ENCODE measurements at places on chromosomes 16 and 17.
A peak's percentile ranks its signal among the peaks of the same experiment; 100 is the strongest.

GRCh38 chr16:64627781-64628180 is 494.1 kb downstream of the CDH11 start:
- H3K27ac ChIP-seq, result no peak overlapping the region
- no peaks in the 10 kb centered on the region for H3K36me3 ChIP-seq
- H3K4me3 ChIP-seq, result no peak overlapping the region
- no peaks in the 10 kb centered on the region for H3K27me3 ChIP-seq
- ATAC-seq, result no peak

GRCh38 chr16:80198311-80199299 is 342.2 kb upstream of the DYNLRB2 start:
- no peak for ATAC-seq
- no peak overlapping the region for H3K4me3 ChIP-seq
- no peaks in the 10 kb centered on the region for H3K36me3 ChIP-seq
- peaks cover 12% of the 10 kb centered on the region for H3K27me3 ChIP-seq
- no peaks in the 10 kb centered on the region for H3K4me1 ChIP-seq
- no peak overlapping the region for H3K27ac ChIP-seq

DNA sequence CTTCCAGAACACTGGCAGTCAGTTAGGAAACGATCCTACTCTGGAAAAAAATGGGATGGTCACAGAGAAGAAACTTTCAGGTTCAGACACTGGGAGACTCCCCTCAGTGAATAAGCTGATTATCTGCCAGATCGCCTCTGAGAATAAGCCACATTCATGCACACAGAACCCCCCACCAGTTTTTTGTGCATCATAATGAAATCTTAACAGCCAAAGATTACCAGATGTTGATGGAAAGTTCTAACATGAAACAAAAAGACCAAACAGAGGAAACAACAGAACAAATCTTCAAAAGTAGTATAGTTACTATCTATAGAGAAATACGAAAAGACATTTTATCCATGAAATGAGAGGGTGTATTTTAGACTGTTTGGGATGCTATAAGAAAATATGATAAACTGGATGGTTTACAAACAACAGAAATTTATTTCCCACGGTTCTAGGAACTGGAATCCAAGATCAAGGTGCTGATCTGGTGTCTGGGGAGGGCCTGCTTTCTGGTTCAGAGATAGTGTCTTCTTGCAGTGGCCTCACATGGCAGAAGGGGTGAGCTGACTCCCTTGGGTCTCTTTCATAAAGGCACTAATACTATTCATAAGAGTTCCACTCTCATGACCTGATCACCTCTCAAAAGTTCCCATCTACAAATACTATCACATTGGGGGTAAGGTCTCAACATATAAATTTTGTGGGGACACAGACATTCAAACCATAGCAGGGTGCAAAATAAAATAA is 8.0 kb upstream of the AMZ2 start:
- no peak for ATAC-seq
- peak overlapping the region; percentile 96 for H3K27ac ChIP-seq
- peaks cover 10% of the 10 kb centered on the region for H3K36me3 ChIP-seq
- no peaks in the 10 kb centered on the region for H3K27me3 ChIP-seq
- peak overlapping the region; percentile 33 for H3K4me3 ChIP-seq

- H3K36me3 ChIP-seq, result no peaks in the 10 kb centered on the region
- peaks cover 43% of the 10 kb centered on the region for H3K27me3 ChIP-seq
- ATAC-seq, result peak; percentile 67
- H3K4me1 ChIP-seq, result peaks cover 41% of the 10 kb centered on the region
- peak overlapping the region; percentile 74 for H3K27ac ChIP-seq
- H3K4me3 ChIP-seq, result no peak overlapping the region
Measured at GRCh38 chr17:76523084-76524037, 14.1 kb downstream of the CYGB start.

- no peaks in the 10 kb centered on the region for H3K36me3 ChIP-seq
- no peaks in the 10 kb centered on the region for H3K4me1 ChIP-seq
- no peak overlapping the region for H3K27ac ChIP-seq
- H3K4me3 ChIP-seq, result no peak overlapping the region
- no peaks in the 10 kb centered on the region for H3K27me3 ChIP-seq
- ATAC-seq, result no peak
Measured at GRCh38 chr17:17321356-17322025, 18.3 kb downstream of the NT5M start.

GRCh38 chr16:1309888-1310831 is 724 bp downstream of the UBE2I start:
- peaks cover 28% of the 10 kb centered on the region for H3K36me3 ChIP-seq
- no peaks in the 10 kb centered on the region for H3K27me3 ChIP-seq
- peak overlapping the region; percentile 93 for H3K4me3 ChIP-seq
- peak overlapping the region; percentile 99 for H3K27ac ChIP-seq
- ATAC-seq, result peak; percentile 47
- H3K4me1 ChIP-seq, result peaks cover 69% of the 10 kb centered on the region

DNA sequence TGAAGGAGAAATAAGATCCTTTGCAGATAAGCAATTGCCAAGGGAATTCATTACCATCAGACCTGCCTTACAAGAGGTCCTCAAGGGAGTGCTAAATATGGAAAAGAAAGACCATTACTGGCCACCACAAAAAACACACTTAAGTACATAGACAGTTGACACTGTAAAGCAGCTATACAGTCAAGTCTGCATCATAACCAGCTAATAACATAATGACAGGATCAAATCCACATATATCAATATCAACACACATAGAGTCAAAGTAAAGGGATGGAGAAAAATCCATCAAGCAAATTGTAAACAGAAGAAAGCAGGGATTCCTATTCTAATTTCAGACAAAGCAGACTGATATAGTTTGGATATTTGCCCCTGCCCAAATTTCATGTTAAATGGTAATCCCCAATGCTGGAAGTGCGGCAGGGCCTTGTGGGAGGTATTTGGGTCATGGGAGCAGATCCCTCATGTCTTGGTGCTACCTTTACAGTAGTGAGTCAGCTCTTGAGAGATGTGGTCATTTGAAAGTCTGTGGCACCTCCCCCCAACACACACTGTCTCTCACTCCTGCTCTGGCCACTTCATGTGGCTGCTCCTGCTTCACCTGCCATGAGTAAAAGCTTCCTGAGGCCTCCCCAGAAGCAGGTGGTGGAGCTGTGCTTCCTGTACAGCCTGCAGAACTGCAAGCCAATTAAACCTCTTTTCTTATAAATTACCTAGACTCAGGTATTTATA is 32.8 kb downstream of the TANC2 start:
- H3K4me1 ChIP-seq, result peaks cover 7% of the 10 kb centered on the region
- H3K27me3 ChIP-seq, result no peaks in the 10 kb centered on the region
- no peak overlapping the region for H3K27ac ChIP-seq
- ATAC-seq, result no peak

DNA sequence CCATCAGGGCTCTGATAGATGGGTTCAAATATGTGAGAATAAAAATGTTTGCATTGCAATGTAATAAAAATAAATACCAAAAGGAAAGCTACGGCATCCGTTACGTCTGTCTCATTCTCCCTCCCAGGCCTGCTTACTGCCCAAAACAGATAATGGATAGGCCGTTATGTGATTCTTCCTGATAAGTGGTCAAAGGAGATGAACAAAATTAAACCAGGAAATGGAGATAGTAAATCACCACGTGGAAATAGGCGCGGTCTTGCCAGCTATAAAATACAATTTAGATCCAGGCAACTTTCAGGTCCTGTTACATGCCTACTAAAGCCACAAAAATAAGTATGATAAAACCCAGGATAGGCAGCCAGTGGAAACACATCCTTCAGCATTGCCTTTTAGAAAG is 49.5 kb upstream of the CCL1 start:
- no peak overlapping the region for H3K27ac ChIP-seq
- H3K36me3 ChIP-seq, result no peaks in the 10 kb centered on the region
- ATAC-seq, result no peak

GRCh38 chr16:30692396-30693064 is 6.4 kb upstream of the SRCAP start:
- peaks cover 12% of the 10 kb centered on the region for H3K4me1 ChIP-seq
- no peak overlapping the region for H3K27ac ChIP-seq
- no peaks in the 10 kb centered on the region for H3K36me3 ChIP-seq
- H3K4me3 ChIP-seq, result no peak overlapping the region

GRCh38 chr16:24499193-24499814 is 40.1 kb upstream of the RBBP6 start:
- peaks cover 36% of the 10 kb centered on the region for H3K27me3 ChIP-seq
- H3K36me3 ChIP-seq, result no peaks in the 10 kb centered on the region
- no peak overlapping the region for H3K4me3 ChIP-seq
- no peak overlapping the region for H3K27ac ChIP-seq
- peaks cover 6% of the 10 kb centered on the region for H3K4me1 ChIP-seq
- ATAC-seq, result no peak

GRCh38 chr16:51113236-51114125 is 37.6 kb downstream of the SALL1 start:
- peaks cover 52% of the 10 kb centered on the region for H3K27me3 ChIP-seq
- H3K4me3 ChIP-seq, result no peak overlapping the region
- no peak overlapping the region for H3K27ac ChIP-seq
- H3K36me3 ChIP-seq, result no peaks in the 10 kb centered on the region

DNA sequence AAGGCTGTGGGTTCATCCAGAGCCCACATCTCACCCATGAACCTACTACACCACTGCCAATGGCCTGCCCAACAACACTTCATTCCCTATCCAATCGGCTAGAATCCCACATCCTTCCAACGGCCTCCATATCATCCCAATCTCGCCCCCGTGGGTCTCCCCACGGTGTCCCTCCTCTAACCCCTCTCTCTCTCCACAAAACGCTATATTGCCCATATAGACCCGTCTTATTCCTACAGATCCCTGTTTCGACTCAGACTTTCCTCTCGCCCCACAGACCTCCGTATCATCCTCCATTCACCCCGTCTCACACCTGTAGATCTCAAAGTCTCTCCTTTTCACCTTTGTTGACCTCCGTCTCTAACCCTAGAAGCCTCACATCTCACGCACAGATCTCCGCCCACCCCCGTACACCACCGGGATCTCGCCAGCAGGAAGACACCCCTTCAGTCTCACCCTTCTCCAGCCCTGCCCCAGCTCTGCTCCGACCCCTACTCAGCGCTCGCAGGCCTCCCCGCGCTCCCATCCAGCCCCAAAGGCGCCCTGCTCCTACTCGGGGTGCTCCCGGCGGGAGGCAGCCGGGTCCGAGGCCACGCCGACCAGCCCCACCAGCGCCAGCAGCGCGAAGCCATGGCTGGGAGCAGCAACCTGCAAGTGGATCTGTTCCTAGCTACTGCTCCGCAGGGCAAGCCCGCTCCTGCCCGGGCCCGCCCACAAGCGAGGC is at the start of gene FDXR:
FDXR (minus strand) TSS at position 682 of the 724 bp plus-strand sequence; CDS start at position 632, 50 bp downstream.
- peaks cover 30% of the 10 kb centered on the region for H3K4me1 ChIP-seq
- ATAC-seq, result peak; percentile 14
- no peaks in the 10 kb centered on the region for H3K27me3 ChIP-seq
- peak within 1 kb of the TSS; percentile 86 for H3K4me3 ChIP-seq
- H3K36me3 ChIP-seq, result no peaks in the 10 kb centered on the region
- H3K27ac ChIP-seq, result peak within 1 kb of the TSS; percentile 85

DNA sequence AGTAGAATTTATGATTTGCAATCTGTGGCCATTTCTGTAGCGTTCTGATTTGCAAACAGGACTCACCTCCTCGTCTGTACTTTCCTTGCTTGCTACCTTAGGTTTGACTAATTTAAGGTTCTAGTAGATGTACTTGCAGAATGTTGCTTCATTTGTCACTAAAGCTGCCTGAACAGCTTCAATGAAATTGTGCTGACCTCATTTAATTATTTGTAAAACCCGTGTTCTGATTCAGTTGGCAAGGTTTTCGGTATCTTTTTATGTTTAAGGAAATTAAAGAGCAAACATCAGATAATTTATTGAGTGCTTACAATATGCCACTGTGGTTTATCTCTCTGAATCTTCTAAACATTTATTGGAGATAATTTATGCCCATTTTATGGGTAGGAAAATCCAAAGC is 284.9 kb upstream of the EEF2KMT start:
- no peak for ATAC-seq
- H3K36me3 ChIP-seq, result no peaks in the 10 kb centered on the region
- no peak overlapping the region for H3K4me3 ChIP-seq
- no peak overlapping the region for H3K27ac ChIP-seq
- no peaks in the 10 kb centered on the region for H3K27me3 ChIP-seq
- H3K4me1 ChIP-seq, result no peaks in the 10 kb centered on the region

GRCh38 chr16:55843105-55843395 is 10.2 kb upstream of the CES1 start:
- no peak for ATAC-seq
- no peak overlapping the region for H3K27ac ChIP-seq
- H3K4me1 ChIP-seq, result no peaks in the 10 kb centered on the region
- H3K4me3 ChIP-seq, result no peak overlapping the region
- H3K36me3 ChIP-seq, result no peaks in the 10 kb centered on the region

DNA sequence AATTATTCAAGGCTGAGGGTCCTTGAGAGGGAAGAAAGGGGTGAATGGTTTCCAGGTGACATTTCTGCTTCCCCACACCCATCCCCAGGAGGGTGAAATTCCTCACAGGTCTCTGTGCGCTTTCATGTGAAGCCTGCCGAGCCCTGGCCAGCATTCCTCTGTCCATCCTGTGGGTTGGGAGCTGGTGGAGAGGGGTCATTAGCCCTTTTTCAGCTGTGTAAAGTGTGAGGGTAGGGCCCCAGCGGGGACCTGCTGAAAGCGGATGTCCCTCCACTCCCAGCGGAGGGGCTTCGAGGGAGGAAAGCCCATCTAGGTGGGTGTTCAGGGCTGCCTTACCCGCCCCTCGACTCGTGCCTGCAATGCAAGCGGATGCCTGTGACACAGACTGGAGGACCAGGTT is 53.3 kb upstream of the DLX4 start:
- peaks cover 5% of the 10 kb centered on the region for H3K4me1 ChIP-seq
- no peaks in the 10 kb centered on the region for H3K36me3 ChIP-seq
- ATAC-seq, result no peak
- H3K4me3 ChIP-seq, result no peak overlapping the region
- peaks cover 78% of the 10 kb centered on the region for H3K27me3 ChIP-seq

DNA sequence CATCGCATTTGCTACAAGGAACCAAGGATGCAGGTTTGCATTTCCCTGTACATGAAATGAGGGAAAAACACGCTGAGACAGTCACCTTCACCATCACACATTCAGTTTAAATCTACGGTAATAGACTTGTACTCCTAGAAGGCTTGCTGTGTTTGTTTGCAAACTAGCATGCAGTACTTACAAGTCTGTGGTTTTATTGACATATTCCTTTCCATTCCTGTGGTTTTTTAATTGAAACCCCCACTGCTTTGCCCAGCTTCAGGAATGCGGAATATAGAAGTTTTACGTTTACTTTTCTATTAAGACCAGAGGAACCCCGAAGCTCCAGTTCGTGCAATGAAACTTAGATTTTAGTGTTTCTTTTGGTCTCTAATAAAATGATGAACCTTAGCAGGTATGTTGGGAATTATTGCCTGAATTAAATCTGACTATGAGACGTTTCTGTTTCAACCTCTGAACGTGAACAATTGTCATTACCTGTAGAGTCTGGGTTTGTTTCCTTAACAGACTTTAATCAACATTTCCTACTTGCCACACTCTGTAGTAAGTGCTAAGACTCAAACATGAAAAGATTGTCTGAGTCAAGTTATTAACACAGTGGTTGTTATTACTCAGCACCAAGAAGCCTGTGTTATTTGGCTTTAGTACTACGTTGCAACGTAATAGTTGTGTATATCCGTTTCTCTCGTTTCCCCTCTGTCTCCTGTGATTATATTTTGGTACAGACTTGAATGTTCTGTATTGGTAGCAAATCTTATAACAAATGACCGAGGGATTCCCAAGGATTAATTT is 793.3 kb upstream of the GOT2 start:
- no peak overlapping the region for H3K27ac ChIP-seq
- H3K36me3 ChIP-seq, result no peaks in the 10 kb centered on the region
- no peaks in the 10 kb centered on the region for H3K27me3 ChIP-seq
- no peak for ATAC-seq
- H3K4me1 ChIP-seq, result no peaks in the 10 kb centered on the region
- H3K4me3 ChIP-seq, result no peak overlapping the region
